Karpas-422 (cell line): ENCODE measurements at places on chromosomes 1 and 21. TPM values are rescaled to one million over a fixed set of nuclear protein-coding genes. Genes with fewer than 3 reads are reported as not detected.

The VWA5B1 gene
- total RNA-seq, result not detected in 2 replicates

- no peaks in the 10 kb centered on the region for H3K36me3 ChIP-seq
- H3K27me3 ChIP-seq, result no peaks in the 10 kb centered on the region
- H3K4me3 ChIP-seq, result peak overlapping the region; percentile 92
- H3K4me1 ChIP-seq, result peaks cover 37% of the 10 kb centered on the region
- DNase-seq, result no peak
- peak overlapping the region; percentile 52 for H3K27ac ChIP-seq
These were observed 1.3 kb upstream of the INPP5B start for GRCh38 chr1:37948166-37948565.

DNA sequence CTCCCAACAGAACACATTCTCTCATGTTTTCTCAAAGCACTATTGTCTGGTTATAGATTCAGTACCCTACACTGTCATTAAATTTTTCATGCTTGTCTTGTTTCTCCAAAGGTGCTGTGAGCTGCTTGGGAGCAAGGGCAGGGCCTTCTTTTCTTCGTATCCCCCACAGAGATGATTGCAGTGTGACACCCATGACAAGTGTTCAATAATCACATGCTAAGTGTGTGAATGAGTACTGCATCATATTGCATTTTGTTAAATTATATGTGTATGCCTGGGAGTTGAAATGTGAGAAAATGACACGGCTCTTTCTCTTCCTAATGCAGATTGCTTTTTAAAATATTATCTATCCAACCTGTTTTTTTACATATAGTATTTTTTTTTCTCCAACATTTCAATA, 57.3 kb upstream of the MAGI3 start:
- H3K4me1 ChIP-seq, result no peaks in the 10 kb centered on the region
- no peaks in the 10 kb centered on the region for H3K36me3 ChIP-seq
- H3K27me3 ChIP-seq, result no peaks in the 10 kb centered on the region
- no peak overlapping the region for H3K27ac ChIP-seq
- no peak for DNase-seq
- no peak overlapping the region for H3K4me3 ChIP-seq

GRCh38 chr1:241401156-241401555, 44.2 kb upstream of the RGS7 start:
- H3K27ac ChIP-seq, result no peak overlapping the region
- no peaks in the 10 kb centered on the region for H3K36me3 ChIP-seq
- H3K4me3 ChIP-seq, result no peak overlapping the region
- no peak for DNase-seq
- no peaks in the 10 kb centered on the region; the same call in 1 of the 2 replicates for H3K27me3 ChIP-seq

DNA sequence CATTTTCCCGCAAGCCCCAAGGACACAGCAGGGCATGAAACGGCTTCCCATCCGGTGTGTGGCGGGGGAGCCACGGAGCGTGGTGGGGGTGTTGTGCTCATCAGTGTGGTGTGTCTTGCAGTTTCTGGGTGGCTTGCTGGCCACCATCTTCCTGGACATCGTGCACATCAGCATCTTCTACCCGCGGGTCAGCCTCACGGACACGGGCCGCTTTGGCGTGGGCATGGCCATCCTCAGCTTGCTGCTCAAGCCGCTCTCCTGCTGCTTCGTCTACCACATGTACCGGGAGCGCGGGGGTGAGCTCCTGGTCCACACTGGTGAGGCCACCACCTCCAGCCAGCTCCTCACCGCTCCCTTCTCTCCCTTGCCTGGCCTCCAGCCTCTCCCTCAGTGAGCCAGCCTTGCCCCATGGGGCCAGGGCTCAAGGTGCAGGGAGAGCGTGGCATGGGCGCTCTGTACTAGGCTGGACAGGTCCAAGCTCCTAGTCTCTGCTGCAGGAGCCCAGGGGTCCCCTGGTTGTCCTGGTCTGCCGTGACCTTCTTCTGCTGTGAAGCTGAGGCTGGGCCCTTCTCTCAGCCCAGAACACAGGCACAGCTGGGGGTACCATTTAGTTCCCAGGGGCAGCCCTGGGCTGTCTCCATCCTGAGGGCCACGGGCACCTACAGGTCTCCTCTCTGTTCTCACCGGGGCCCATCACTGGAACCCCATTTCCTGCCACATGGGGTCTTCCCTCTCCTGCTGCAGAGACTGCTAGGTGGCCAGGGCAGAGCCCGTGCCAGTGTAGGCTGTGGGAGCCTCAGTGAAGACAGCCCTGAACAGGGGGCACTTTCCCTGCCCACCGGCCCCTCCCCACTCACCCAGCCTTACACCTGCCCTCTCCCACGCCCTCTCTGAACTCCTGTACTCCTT, 12.6 kb downstream of the AGTRAP start:
- H3K27ac ChIP-seq, result no peak overlapping the region
- no peak overlapping the region for H3K4me3 ChIP-seq
- no peaks in the 10 kb centered on the region for H3K4me1 ChIP-seq
- no peaks in the 10 kb centered on the region for H3K36me3 ChIP-seq
